ENCODE measurements at places on chromosomes 3 and 15. TPM values are rescaled to one million over a fixed set of nuclear protein-coding genes. Genes with fewer than 3 reads are reported as not detected.

DNA sequence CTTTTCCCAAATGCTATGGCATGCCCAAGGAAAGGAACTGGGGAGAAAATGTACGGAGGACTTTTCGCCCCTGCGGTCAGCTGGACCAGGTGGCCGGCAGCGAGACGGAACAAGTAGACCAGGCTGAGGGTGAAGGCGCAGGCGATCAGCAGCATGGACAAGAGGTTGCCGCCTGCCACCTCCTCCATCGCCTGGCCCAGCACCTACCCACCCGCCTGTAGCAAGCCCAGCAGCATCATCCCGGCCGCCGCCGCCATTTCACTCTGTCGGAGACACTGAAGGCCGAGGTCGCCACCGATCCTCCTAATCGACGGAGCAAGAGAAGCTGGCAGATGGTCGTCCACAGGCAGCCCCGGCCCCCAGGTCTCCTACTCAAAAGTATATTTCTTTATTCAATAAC lies 1046.3 kb upstream of the GBE1 start:
- DNase-seq = no peak
- no peaks in the 10 kb centered on the region for H3K36me3 ChIP-seq
- no peak overlapping the region for H3K4me3 ChIP-seq
- H3K4me1 ChIP-seq = no peaks in the 10 kb centered on the region
- H3K27ac ChIP-seq = no peak overlapping the region

Gene THOC7
- 62.2 TPM for total RNA-seq

- H3K27me3 ChIP-seq = no peaks in the 10 kb centered on the region
- DNase-seq = no peak
- no peaks in the 10 kb centered on the region for H3K36me3 ChIP-seq
- no peaks in the 10 kb centered on the region for H3K4me1 ChIP-seq
- H3K4me3 ChIP-seq = no peak overlapping the region
Measured at GRCh38 chr15:57914350-57915055, 151.0 kb downstream of the ALDH1A2 start.

- no peaks in the 10 kb centered on the region for H3K27me3 ChIP-seq
- peak overlapping the region; percentile 3 for H3K27ac ChIP-seq
- H3K4me3 ChIP-seq = no peak overlapping the region
- H3K4me1 ChIP-seq = peaks cover 40% of the 10 kb centered on the region
Measured at GRCh38 chr3:9897408-9898372, 5.0 kb upstream of the IL17RE start.

DNA sequence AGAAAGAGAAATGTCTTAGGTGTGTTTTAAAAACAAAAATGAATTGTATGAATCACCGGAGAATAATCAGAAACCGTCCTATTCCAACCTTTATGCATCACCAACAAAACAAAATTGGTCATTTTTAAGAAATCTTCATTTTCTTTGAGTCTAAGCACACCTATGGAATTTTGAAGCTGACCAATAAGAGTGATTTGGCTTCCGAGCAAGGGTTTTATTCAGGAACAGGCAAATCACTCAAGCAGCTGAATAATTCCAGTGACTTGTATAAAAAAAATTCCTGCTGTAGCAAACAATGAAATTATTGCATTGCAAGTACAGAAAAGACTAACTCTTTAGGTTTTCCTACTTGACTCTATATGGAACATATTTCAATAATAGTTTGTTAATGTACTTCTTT lies 83.8 kb upstream of the FNDC3B start:
- H3K27me3 ChIP-seq = peaks cover 8% of the 10 kb centered on the region
- DNase-seq = no peak
- no peak overlapping the region for H3K27ac ChIP-seq
- H3K36me3 ChIP-seq = no peaks in the 10 kb centered on the region
- H3K4me3 ChIP-seq = no peak overlapping the region

- DNase-seq = no peak
- no peak overlapping the region for H3K4me3 ChIP-seq
- peaks cover 10% of the 10 kb centered on the region for H3K4me1 ChIP-seq
- H3K27ac ChIP-seq = peak overlapping the region; percentile 66
Measured at GRCh38 chr15:90465140-90465929, 64.4 kb upstream of the CRTC3 start.

Gene CFAP91
- total RNA-seq = not detected

GRCh38 chr15:74438721-74439316 lies 5.1 kb upstream of the SEMA7A start:
- H3K4me3 ChIP-seq = no peak overlapping the region
- DNase-seq = peak; percentile 82
- H3K4me1 ChIP-seq = peaks cover 28% of the 10 kb centered on the region

Gene TMEM41A
- 18.5 TPM for total RNA-seq

GRCh38 chr15:72223278-72223677 lies 7.7 kb downstream of the PKM start:
- no peak overlapping the region for H3K27ac ChIP-seq
- H3K4me1 ChIP-seq = peaks cover 77% of the 10 kb centered on the region
- no peak overlapping the region for H3K4me3 ChIP-seq

Gene STAB1
- 0.02 TPM for total RNA-seq

Measured in activated CD4-positive, alpha-beta T cell treated with anti-CD3 and anti-CD28 coated beads, Interleukin-2, amount 10 ng/mL, durations not matched to agents 7 days and 5 days (primary cell).